ENCODE measurements at places on chromosomes 5 and 9. TPM values are rescaled to one million over a fixed set of nuclear protein-coding genes. Genes with fewer than 3 reads are reported as not detected.

GMCL2 gene
- total RNA-seq, result not detected

GRCh38 chr9:30925635-30926034, 1458.8 kb upstream of the ACO1 start:
- DNase-seq, result no peak

ADAMTSL1 gene
- total RNA-seq, result 0.91 TPM

TAF11L10 gene
- 0.83 TPM for total RNA-seq

- DNase-seq, result peak; percentile 67
Measured at GRCh38 chr5:3107156-3107611, 355.7 kb upstream of the IRX2 start.

- no peak for DNase-seq
Measured at GRCh38 chr5:76483433-76483832, 80.3 kb downstream of the IQGAP2 start.

- no peak for DNase-seq
Measured at GRCh38 chr5:115470921-115471320, 73.7 kb downstream of the FEM1C start.

GRCh38 chr9:75918154-75918553, 27.7 kb downstream of the PCSK5 start:
- DNase-seq, result no peak

- no peak for DNase-seq
Measured at GRCh38 chr5:77847129-77847460, 71.0 kb upstream of the TBCA start.

All from glutamatergic neuron (in vitro differentiated cells).